Activated CD4-positive, alpha-beta T cell treated with anti-CD3 and anti-CD28 coated beads, Interleukin-2, amount 10 ng/mL, durations not matched to agents 7 days and 5 days (primary cell): ENCODE measurements at places on chromosomes 16 and 17.
A peak's percentile ranks its signal among the peaks of the same experiment; 100 is the strongest.

DNA sequence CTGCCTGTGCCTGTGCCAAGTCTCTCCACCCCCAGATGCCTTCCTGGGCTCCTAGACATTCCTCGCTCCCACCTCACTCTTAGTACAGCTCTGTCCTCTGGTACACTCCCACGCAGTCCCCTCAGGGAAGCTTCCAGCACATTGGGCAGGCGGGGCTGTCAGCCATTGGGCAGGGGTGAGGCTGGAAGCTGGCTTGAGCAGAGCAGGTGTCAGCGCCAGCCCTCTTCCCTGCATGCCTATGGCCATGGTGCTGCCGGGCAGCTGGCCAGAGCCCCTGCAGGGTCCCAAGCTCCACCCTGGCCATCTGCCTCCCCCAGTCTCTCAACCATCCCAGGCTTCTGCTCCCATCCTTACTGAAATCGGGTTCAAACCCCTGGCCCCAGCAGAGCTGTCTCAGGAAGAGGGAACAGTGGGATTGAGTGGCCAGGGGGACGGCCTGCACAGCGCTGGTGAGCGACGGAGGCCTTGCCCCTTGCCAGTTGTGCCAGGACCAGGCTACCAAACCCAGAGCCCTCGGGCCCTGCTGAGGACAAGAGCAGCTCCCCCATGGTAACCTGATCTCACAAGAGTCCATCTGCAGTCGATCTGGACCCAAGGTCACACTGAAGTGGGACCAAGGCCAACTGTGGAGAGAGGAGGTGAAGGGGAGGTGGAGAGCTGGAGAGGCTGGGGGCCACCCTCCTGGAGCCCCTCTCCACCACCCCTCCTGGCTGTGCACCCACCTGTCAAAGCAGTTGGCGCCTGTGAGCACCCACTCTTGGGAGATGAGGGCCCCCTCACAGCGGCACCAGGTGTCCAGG is 2.4 kb upstream of the B9D1 start:
- peaks cover 2% of the 10 kb centered on the region for H3K36me3 ChIP-seq
- H3K4me3 ChIP-seq = no peak overlapping the region
- DNase-seq = no peak
- H3K27ac ChIP-seq = no peak overlapping the region

GRCh38 chr17:2386400-2387085 is 14.3 kb downstream of the MNT start:
- peaks cover 35% of the 10 kb centered on the region for H3K4me1 ChIP-seq
- no peaks in the 10 kb centered on the region for H3K27me3 ChIP-seq
- H3K27ac ChIP-seq = no peak overlapping the region

GRCh38 chr17:49334744-49335512 is 27.1 kb downstream of the ZNF652 start:
- no peak overlapping the region for H3K4me3 ChIP-seq
- DNase-seq = no peak

GRCh38 chr17:70420861-70421445 is 251.6 kb downstream of the KCNJ2 start:
- no peak for DNase-seq
- no peak overlapping the region for H3K4me3 ChIP-seq
- no peaks in the 10 kb centered on the region for H3K27me3 ChIP-seq
- no peak overlapping the region for H3K27ac ChIP-seq
- H3K4me1 ChIP-seq = no peaks in the 10 kb centered on the region
- H3K36me3 ChIP-seq = no peaks in the 10 kb centered on the region

- no peak overlapping the region for H3K4me3 ChIP-seq
- no peak for DNase-seq
- peaks cover 8% of the 10 kb centered on the region for H3K4me1 ChIP-seq
- H3K36me3 ChIP-seq = no peaks in the 10 kb centered on the region
Observed at GRCh38 chr17:65694601-65695000, 133.2 kb upstream of the AXIN2 start.

DNA sequence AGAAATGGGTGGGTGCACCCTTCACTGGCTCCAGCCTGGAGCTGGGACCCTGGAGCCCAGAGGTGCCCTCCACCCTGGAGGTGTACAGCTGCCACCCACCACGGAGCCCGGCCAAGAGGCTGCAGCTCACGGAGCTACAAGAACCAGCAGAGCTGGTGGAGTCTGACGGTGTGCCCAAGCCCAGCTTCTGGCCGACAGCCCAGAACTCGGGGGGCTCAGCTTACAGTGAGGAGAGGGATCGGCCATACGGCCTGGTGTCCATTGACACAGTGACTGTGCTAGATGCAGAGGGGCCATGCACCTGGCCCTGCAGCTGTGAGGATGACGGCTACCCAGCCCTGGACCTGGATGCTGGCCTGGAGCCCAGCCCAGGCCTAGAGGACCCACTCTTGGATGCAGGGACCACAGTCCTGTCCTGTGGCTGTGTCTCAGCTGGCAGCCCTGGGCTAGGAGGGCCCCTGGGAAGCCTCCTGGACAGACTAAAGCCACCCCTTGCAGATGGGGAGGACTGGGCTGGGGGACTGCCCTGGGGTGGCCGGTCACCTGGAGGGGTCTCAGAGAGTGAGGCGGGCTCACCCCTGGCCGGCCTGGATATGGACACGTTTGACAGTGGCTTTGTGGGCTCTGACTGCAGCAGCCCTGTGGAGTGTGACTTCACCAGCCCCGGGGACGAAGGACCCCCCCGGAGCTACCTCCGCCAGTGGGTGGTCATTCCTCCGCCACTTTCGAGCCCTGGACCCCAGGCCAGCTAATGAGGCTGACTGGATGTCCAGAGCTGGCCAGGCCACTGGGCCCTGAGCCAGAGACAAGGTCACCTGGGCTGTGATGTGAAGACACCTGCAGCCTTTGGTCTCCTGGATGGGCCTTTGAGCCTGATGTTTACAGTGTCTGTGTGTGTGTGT is 46.8 kb downstream of the IL21R start:
- no peak overlapping the region for H3K4me3 ChIP-seq
- DNase-seq = no peak
- H3K4me1 ChIP-seq = peaks cover 67% of the 10 kb centered on the region
- H3K27ac ChIP-seq = peak overlapping the region; percentile 46
- peaks cover 84% of the 10 kb centered on the region for H3K36me3 ChIP-seq

GRCh38 chr16:72291531-72291981 is 119.6 kb upstream of the PMFBP1 start:
- H3K27me3 ChIP-seq = no peaks in the 10 kb centered on the region
- H3K27ac ChIP-seq = no peak overlapping the region
- DNase-seq = no peak
- H3K4me1 ChIP-seq = no peaks in the 10 kb centered on the region

- peak overlapping the region; percentile 95 for H3K27ac ChIP-seq
- DNase-seq = peak; percentile 41
- H3K4me1 ChIP-seq = peaks cover 48% of the 10 kb centered on the region
- H3K36me3 ChIP-seq = peaks cover 10% of the 10 kb centered on the region
Observed at GRCh38 chr17:3762922-3763776, 37.8 kb downstream of the ITGAE start.

DNA sequence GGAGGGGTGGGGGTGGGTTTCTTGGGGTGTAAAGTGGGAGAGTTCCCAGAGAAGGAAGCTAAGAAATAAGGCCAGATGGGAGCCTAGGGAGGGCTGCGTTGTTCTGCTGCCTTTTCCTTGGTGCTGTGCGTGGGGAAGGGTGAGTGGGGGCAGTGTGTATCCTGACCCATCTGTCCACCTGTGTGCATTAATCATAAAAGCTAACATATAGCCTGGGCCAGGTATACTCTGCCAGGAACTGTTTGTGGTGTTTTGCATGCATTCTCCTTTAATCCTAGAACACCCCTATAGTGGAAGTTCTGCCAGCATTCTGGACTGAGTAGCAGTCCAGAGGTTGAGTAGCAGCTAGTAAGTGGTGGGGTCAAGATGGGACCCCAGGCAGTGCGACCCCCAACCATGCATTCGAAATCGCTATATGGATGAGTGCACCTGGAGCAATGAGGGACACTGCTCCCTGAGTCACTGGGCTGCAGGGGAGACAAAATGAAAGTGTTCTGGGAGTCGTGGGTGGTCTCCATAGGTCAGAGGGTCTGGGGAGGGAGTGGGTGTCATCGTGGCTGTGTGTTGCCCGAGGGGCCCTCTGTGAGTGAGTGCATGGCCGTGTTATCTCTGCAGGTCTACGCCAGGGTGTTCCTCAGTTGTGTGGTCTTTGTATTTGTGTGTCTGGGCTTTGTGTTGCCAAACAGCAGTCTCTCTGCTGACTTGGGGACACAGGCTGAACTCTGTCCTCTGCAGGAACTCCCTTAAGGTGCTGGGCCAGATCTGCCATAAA is 1.3 kb downstream of the ERBB2 start:
- peaks cover 42% of the 10 kb centered on the region for H3K27me3 ChIP-seq
- no peak for DNase-seq
- no peak overlapping the region for H3K27ac ChIP-seq

DNA sequence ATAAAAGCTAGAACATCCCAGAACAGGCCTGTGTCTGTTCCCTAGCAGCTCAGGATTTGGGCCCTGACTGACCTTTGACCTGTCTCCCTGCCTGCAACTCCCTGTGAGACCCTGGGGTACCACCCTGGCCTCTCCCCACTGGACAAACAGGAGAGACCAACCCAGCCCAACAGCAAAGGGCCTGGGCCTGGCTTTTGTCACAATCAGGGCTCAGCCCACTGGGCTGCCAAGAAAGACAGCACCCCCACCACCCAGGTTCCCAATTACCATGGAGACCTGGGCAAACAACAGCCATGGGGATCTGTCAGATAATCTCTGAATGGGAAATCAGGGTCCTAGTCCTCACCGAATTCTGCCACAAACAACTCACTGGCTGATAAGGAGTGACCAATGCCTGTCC is 11.1 kb downstream of the PLLP start:
- no peaks in the 10 kb centered on the region for H3K36me3 ChIP-seq
- peaks cover 35% of the 10 kb centered on the region for H3K4me1 ChIP-seq
- no peak overlapping the region for H3K27ac ChIP-seq
- no peak for DNase-seq

DNA sequence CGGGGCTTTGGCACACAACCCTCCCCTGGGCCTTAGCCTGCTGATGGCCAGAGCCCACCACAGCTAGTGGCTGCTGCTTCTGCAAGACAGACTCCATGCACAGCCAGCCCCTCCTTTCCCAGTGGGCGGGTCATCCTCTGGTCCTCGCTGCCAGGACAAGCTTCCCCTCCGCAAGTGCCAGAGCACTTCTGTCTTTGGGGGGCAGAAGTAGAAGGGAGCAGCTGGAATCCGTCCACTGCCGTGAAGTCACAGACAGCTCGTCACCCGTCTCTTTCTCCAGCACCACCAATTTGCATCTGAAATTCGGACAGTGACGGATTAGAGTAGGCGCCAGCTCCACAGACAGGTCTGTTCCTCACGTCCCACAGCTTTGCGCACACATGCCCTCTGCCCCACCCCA is 31.3 kb upstream of the NAT9 start:
- DNase-seq = no peak
- H3K4me1 ChIP-seq = no peaks in the 10 kb centered on the region
- H3K27me3 ChIP-seq = no peaks in the 10 kb centered on the region
- H3K27ac ChIP-seq = no peak overlapping the region
- H3K4me3 ChIP-seq = no peak overlapping the region
- no peaks in the 10 kb centered on the region for H3K36me3 ChIP-seq

- no peak for DNase-seq
- no peaks in the 10 kb centered on the region for H3K27me3 ChIP-seq
- H3K4me3 ChIP-seq = no peak overlapping the region
Observed at GRCh38 chr17:18318771-18319450, 3.8 kb downstream of the SMCR8 start.

DNA sequence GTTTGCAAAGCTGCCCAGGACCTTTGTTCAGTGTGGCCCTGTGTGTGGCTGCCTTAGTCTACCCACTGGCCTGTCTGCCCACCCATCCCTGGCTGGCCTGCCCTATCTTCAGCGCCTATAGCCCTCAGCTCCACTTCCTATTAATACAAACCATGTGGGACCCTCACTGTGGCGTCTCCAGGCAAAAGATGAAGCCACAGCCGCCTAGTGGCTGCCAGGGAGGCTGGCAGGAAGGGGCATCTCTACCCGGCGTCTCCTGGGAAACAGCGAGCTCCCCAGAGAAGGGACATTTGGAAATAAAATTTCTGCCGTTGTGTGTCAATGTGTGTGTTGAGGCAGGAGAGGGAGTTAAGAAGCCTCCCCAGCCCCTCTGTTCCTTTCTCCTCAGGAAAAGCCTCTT is 31.5 kb downstream of the NEUROD2 start:
- peaks cover 18% of the 10 kb centered on the region for H3K27me3 ChIP-seq
- H3K4me1 ChIP-seq = peaks cover 4% of the 10 kb centered on the region
- H3K36me3 ChIP-seq = peaks cover 6% of the 10 kb centered on the region
- no peak overlapping the region for H3K27ac ChIP-seq
- no peak for DNase-seq

DNA sequence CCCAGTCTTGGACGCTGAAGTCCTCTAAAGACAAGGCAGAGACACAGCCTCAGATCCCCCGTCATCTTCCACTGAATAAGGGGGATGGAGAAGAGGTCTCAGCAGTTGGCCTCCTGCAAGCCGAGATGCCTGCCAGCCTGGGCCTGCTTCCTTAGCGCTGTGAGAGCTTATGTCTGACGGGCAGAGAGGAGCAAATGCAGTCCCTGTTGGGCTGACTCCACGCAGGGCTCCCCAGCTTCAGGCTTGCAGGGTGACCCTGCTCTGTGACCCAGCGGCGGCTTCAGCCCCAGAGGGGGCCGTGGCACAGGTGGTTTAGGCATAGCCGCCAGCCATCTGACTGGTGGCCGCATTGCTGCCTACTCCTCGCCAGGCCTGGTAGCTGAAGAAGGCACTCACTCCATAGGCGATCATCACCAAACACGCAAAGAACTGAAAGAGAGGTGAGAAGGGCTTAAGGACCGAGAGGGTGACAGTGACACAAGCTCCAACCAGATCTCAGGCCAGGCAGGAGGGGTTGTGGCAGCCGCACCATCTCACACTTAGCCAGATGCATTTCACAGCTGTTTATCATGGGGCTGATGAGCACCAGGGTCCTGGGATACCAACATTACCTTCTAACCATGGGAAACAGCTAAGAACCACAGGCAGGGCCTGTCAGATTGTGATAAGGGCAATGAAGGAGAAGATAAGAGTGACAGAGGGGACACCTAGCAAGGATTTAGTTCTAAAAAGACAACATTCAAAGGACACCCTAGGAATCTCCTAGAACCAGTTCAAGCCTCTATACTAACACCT is 11.7 kb downstream of the ARL2BP start:
- no peak overlapping the region for H3K27ac ChIP-seq
- H3K4me3 ChIP-seq = no peak overlapping the region
- no peak for DNase-seq
- H3K4me1 ChIP-seq = peaks cover 11% of the 10 kb centered on the region
- no peaks in the 10 kb centered on the region for H3K27me3 ChIP-seq

DNA sequence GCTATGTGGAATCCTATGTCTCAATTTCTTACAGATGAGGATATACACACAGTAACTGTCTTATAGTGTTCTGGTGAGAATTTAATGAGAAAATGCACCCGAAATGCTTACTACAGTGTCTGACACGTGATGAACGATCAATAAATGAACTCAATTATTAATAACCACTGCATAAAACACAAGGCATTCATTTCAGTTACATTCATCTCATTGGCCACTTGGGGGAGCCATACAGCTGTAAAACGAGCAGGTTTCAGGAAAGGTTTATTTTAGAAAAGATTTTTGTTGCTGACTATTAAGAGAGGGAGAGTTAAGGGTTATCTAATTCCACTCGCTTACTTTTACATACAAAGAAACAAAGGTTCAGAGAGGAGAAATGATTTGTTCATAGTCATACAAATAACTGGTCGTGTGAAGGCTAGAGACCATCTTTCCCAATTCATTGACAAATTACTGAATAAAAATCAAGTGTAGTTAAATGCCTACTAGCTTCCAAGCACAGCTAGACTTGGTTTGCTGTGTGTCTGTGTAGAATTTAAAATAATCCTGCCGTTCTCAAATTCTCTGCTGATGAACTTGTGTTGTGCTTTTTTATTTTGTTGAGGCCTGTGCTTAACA is 160.1 kb downstream of the MAP2K4 start:
- H3K4me3 ChIP-seq = no peak overlapping the region
- H3K27me3 ChIP-seq = no peaks in the 10 kb centered on the region
- no peak overlapping the region for H3K27ac ChIP-seq
- no peaks in the 10 kb centered on the region for H3K36me3 ChIP-seq
- peak; percentile 32 for DNase-seq
